T-cell (primary cell): ENCODE measurements at places on chromosomes 12 and 14.

DNA sequence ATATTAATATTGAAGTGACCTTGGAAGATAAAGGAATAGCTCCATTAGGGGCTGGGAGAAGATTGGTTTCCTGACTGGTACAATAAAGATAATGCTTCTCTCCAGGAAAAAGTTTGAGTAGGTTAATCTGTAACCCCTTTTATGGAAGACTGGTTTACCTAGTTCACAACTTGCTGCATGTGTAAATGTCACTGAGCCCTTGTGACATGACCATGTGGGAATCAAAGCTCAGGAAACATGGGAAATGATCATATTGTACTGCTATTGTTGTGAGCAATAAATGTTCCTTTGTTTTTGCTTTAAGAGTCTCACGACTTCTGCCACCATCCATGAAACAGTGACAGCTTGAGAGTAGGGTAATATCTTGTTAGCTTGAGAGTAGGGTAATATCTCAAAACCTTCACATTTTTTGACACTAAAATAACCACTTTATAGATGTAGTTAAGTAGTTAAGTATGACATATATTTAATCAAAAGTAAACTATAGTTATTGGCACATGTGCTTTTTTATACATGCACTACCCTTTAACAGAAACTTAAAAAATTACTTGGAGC lies 1338.6 kb downstream of the FSCB start:
- no peak for DNase-seq

DNA sequence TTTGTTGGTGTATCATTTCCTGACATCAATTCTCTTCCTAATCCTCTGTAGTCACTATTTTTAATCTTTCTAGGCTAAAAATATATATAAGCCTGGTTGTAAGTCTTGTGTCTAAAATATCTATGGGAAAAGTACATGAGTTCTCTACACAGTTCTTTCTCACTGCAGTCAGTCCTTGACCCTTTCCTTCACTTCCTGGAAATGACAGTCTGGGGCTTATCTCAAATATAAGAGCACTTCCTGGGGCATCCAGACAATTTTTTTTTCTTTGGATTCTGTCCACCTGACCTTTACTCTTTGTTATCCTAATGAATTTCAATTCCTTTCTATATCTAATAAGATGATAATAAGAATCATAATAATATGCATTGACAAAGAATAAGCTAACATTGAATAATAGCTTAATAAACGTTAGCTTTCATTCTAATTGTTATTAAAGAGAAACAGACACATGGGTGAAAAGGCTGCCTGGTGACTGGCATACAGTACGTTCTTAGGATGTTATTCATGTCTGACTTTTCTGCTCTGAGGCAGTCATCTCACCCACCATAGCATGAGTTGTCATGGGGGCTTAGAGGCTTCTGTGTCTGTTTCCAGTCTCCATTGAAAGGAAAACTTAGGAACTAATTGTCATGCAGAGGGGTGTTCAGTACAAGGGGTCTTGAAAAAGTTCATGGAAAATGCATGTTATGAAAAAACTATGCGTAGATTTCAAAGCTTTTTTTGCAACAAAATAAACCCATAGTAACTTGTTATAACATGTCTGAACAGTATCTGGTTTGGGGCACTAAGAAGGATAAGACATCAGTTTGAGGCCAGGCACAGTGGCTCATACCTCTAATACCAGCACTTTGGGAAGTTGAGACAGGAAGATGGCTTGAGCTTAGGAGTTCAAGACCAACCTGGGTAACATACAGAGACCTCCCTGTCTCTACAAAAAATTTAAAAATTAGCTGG lies 66.2 kb upstream of the DNM1L start:
- DNase-seq = no peak

DNA sequence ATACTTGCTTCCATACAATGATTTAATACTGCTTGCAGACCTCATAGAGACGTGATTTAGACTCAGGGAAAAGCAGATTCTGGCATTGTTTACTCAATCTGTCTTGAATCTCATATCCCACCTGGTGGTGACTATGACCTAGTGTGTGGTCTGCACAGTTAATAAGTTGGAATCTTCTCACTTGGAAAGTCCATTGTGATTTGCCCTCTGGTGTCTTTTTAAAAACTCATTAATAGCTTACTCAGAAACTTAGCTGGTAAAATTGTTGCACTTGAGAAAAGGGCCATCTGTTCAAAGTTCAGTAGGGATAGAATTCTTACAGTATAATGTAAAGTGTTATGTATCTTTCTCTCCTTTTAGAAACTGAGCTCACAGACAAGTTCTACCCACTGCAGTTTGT lies 106.0 kb downstream of the PELI2 start:
- no peak for DNase-seq

DNA sequence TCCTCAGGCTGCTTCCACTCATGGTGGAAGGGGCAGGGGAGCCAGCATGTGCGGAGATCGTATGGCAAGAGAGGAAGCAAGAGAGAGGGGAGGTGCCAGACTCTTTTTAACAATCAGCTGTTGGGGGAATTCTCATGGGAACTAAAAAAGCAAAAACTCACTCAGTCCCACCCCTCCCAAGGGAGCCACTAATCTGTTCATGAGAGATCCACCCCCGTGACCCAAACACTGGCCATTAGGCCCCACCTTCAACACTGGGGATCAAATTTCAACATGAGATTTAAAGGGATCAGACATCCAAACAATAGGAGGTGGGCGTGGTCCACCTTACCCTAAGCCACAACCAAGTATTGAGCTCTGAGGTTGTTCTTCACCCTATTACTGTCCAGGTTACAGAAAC lies 375.1 kb downstream of the GRIN2B start:
- no peak for DNase-seq

- DNase-seq = no peak
Measured at GRCh38 chr12:129127211-129127610, 273.9 kb downstream of the GLT1D1 start.

DNA sequence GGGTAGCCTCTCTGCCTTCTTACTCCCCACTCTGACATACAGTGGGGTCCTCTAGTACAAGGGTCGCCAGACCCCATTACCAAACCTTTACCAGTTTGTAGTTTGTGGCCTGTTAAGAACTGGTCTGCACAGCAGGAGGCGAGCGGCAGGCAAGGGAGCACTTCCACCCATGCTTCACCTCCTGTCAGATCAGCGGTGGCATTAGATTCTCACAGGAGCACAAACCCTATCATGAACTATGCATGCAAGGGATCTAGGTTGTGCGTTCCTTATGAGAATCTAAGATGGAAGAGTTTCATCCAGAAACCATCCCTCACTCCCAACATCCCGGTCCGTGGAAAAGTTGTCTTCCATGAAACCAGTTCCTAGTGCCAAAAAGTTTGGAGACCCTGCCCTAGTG lies 146.5 kb downstream of the HMGA2 start:
- DNase-seq = no peak

DNA sequence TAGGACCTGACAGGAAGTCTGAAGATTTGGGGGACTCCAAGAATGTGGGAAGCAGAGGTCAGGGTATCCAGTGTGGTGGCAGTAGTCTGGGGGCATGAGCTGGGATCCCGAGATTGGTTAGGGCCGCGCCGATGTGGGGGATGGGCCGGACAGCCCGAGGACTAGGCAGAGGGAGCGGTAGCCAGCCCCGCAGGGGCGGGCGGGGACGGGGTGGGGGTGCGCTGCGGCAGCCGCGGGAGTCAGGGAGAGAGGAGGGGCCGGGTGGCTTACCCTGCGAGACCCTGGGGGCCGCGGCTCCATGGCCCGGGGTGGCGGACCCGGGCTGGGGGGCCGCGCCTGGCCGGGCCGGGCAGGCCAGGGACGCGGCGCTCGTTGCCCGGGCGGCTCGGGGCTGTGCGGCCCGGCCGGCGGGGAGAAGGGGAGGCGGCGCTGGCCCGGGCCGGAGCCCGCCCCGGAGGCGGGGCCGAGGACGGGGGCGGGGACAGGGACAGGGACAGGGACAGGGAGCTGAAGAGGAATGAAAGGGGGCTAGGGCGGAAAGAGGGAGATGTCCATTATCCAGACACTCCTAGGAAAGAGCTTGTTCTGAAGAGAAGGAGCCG lies 5.6 kb downstream of the ZNF385A start:
- no peak for DNase-seq

- no peak for DNase-seq
Measured at GRCh38 chr12:65432114-65432513, 153.6 kb downstream of the MSRB3 start.

- no peak for DNase-seq
Measured at GRCh38 chr12:127414636-127415035, 852.3 kb upstream of the TMEM132C start.

GRCh38 chr14:32358781-32359180 lies 29.7 kb downstream of the AKAP6 start:
- DNase-seq = no peak

GRCh38 chr12:93183940-93184671 lies 193.6 kb upstream of the NUDT4 start:
- no peak for DNase-seq

DNA sequence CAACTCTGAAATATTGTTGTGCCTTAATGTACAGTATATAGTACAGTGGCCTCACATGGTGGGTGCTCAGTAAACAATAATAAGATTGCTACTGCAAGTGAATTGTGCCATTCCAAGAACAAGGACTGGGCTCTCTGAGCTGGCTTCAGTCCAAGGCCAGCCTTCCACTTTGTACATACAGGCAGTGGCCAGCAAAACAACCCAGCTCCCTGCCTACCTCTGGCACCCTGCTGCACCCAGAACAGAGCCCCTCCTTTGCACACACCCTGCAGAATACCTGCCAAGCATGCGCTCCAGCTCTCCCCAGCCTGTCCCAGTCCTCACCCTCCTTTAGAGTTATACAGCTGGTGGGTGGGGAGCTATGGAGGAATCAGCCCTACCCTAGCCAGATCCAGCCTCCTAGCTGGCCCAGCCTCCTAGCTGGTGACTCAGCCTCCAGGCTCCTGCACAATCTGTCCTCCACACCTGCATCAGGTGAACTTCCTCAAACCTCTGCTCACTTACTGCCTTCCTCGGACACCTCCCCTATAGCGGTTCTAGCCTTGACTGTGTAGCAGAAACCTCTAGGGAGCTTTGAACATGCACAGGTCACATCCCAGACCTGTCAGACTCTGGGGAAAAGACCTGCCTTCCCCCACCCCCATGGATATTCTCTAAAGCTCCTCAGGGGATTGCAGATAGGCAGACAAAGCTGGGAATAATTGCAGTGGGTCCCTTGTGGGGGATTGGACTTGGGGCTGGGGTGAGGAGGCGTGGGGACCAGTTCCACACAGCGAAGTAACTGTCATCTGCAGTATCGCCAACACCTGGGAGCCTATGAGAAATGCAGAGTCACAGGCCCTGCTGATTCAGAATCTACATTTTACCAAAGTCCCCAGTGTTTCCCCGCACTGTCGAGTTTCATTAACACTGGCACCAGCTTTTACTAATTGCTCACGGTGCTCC lies 17.9 kb downstream of the ZDHHC22 start:
- DNase-seq = no peak

DNA sequence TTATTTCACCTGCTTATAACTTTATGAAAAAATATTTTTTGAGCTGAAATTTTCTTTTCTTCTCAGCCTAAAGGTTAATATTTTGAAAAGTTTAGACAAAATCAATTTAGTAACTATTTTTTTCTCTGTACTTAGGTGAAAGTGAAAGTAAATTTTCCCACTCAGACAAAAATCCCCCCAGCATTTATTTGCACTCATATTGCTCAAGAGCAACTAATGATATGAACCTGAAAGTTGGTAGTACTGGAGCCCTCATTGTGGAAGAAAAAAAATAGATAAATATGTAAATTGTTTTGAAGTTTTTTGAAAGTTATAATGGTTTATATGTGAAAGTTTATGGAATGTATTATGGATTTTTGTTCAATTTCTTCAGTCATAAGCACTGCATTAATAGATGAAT lies 1005.9 kb upstream of the ATXN7L3B start:
- DNase-seq = no peak

- no peak for DNase-seq
Measured at GRCh38 chr12:106358396-106359241, 1.1 kb downstream of the POLR3B start.

GRCh38 chr12:128361400-128361995 lies 94.5 kb downstream of the TMEM132C start:
- DNase-seq = no peak

GRCh38 chr12:50551866-50552265 lies 47.1 kb downstream of the DIP2B start:
- DNase-seq = no peak

- DNase-seq = no peak
Measured at GRCh38 chr12:125454786-125455480, 389.7 kb downstream of the AACS start.

DNA sequence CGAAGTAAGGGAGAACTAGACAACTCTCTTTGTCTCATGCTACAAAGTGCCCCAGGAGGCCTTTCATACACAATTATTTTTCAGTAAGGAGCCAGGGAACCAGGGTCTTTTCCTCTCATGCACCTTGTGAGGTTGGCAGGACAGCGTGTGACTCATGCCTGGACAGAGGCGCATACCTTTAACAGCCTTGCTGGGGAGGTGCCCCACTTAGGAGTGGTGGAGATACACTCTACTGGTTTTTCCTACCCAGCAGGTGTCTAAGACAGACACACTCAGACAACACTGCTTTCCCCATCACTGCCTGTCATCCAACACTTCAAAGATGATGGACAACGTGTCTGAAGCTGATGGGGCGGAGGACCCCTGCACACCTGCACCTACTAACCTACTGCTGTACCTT lies 49.1 kb downstream of the B4GALNT3 start:
- no peak for DNase-seq

GRCh38 chr12:27293463-27293862 lies 39.2 kb upstream of the BMAL2 start:
- DNase-seq = no peak

- no peak for DNase-seq
Measured at GRCh38 chr12:4293966-4294505, 20.5 kb downstream of the CCND2 start.
